ENCODE measurements at places on chromosomes 12 and 14.

GRCh38 chr14:76067536-76067935, 82.0 kb downstream of the IFT43 start:
- no peak for DNase-seq

GRCh38 chr12:107884769-107885694, 110.5 kb downstream of the ASCL4 start:
- DNase-seq, result peak; percentile 1

DNA sequence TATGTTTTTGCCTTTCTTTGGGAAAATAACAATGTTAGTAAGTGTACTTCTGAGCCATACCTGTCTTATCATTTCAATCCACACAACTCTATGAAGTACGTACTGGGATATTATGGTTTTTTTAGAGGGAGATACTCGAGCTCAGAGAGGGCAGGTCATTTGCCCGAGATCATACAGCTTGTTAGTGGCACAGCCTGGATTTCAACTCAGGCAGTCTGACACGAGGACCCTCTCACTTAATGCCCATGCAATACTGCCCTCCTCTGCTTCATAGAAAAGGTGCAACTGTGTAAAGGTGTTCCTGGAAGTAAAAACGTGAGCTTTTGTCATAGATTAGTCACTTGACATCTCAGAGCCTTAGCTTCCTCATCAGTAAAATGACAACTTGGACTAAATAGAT, 128.0 kb downstream of the NDUFA12 start:
- DNase-seq, result no peak

DNA sequence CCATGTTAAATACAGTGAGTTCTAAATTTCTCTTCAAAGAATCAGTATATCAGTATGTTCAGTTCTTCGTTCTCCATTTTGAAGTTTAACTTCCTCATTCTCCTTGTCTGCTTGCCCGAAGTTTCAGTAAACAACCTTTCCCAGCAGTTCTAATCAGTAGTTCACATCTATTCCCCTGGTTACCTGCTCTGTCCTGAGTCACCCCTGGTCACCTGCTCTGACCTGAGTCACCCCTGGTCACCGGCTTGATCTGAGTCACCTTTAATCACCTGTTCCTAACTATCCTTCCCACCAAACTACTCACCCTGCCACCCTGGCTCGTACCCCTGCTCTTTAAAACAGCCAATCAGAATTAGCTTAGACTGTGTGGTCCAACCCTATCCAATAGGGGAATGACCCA, 9.4 kb upstream of the OR10G3 start:
- no peak for DNase-seq

DNA sequence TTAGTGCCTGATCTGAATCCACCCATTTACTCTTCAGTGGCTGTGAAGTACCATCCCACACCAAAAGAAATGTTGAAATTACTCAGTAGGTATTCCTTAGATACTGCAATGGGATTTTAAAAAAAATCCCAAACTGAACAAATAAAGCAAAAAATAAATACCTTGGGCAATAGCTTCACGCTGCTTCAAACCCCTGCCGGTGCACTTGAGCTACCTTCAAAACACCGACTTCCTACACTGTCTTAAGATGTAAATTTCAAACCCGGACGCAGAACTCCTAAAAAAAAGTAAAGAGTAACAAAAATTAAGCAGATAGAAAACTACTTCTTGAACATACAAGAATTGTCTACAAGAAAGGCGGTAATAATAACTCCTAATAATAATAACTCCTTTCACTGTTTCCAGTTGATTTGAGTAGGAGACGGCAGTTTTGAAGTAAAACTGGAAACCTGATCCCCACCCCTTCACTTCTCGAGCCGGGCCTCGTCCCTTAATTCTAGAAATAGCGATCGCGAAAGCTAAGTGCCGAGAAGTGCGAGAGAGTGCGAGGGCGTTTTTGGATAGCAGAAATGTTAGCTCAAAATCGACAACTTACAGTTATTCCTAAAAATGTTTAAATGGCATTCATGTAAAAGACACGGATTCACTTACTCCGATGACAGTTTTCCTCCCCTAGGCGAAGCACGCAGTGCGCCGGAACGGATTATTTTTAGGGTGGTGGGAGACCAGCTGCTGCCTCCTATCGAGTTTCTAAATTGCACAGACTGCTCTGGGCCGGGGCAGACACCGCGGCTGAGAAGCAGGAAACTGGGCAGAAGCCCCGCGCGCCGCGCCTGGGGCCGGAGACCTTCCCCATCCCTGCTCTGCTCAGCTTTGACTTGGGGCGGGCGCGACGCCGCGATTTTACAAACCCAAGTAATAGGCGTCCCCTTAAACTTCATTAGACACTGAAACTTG, at the start of gene ABCC9:
ABCC9 (minus strand) TSS at position 878 of the 957 bp plus-strand sequence. CDS start 4,752 bp downstream, outside the sequence.
- no peak for DNase-seq

DNA sequence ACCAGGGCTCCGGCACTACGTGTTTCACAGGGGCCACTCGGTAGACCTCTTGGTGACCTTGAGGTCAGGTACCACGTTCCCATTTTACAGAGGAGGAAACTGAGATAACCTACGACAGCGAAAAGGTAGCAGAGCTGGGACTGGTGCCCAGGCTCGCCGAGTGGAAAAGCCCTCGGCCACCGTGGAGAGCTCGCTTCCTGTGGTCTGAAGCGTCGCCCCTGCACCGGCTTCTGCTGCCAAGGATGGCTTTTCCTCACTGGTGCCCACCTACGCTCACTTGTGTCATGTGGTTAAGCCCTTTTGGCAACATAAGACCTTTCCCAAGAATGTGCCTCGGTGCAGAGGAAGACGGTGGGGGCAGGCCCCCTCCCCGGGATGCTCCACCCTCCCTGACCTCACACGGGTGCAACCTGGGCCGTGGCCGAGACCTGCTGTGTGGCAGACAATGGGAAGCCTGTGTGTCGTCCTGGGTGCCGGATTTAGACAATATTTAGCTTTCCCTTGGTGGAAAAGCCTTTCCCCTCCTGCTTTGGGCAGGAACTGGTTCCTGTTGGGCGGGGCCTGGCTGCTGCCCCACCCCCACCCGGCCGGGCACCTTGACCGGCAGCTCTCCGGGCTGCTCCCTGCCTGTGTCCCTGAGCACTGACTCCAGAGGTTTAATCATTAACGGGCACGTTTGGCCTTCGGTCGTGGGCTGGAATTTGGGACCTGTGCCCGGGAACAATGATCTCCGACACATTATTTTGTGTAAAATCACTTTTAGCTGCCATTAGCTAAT, 32.4 kb upstream of the PPP1R13B start:
- no peak for DNase-seq

DNA sequence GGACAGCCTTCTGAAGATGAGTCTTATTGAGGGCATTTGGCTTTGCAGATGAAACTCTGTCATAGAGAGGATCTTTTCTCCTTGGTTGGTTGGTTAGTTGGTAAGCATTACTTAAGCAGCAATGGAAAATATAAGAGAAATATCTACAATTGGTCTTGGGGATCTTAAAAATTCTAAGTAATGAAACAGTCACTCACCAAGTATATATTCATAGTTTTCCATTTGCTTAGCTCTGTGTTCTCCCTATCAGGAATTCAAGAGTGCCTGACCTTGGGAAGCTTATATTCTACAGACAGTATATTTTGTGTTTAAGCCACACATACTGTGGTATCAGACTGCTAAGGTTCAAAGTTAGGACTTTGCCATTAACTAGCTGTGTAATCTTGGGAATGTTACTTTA, at the start of gene OR5AU1:
OR5AU1 (minus strand) TSS at position 101 of the 400 bp plus-strand sequence. CDS start 191 bp downstream, outside the sequence.
- no peak for DNase-seq

GRCh38 chr12:92695577-92695976, 7.2 kb upstream of the PLEKHG7 start:
- no peak for DNase-seq

DNA sequence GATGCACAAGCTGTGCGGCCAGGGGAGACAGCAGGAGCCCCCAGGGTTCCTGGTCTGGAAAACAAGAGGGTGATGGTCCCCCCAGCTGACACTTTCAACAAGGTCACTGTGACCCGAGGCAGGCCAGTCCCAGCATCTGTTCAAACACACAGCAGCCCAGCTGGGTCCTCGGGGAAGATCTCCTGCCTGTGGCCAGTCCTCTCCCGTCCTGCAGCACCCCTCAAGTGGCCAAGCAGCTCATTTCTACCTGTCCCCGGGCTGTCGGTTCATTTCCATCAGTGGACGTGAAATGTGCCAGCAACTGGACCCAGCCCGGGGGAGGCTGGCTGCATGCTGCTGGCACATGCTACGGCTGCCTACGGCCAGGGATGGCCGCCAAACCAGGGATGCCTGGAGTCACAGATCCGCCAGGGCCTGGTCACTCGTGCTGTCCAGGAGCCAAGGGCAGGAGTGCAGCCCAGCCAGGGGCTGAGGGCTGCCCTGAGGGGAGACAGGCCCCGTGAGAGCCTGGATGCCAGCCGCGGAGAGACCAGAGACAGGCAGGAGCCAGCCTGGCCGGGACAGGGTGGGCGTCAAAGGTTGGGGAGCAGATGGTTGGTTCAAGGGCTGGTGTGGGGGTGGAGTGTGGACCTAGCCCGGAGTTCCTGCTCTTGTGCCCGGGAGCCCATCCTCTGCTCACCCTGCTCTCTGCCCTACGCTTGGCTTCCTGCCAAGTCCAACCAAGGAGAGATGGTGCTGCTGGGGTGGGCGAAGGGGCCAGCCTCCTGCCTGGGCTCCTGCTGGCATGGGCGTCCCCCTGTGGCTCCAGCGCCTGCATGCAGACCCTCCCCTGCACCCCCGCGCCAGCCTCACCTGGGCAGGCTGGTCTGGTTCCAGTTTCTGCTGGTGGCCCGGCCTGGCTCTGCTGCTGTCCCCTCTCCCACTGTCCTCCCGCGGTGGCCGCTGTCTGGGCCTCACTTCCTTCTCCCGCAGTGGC, 143.8 kb downstream of the ADGRD1 start:
- no peak for DNase-seq

- no peak for DNase-seq
Observed at GRCh38 chr12:122684297-122684813, 18.8 kb downstream of the HCAR2 start.

DNA sequence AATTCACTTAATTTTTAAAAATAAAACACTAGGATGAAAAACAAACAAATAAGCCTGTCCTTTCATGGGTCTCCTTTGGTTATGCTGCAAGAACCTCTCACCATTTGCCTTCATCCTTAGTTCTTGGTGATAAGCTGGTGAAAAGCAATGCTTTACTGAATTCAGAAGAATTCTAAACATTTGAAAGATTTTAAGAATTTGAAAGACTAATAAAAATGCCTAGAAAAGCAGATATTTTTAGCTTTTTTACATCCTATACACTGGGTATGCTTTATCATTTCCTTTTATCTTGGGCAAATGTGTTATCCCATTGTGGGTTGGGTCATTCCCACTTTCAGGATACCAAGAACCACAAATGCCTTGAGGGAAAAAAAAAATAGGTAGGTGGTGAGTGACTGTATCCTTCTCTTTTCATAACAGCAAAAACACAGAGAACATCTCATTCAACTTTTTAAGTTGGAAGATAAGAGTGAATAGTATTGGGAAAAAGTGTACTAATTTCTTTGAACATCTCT, 197.1 kb upstream of the ABCD2 start:
- no peak for DNase-seq

- DNase-seq, result no peak
Observed at GRCh38 chr12:87363497-87364084, 665.6 kb downstream of the C12orf50 start.

DNA sequence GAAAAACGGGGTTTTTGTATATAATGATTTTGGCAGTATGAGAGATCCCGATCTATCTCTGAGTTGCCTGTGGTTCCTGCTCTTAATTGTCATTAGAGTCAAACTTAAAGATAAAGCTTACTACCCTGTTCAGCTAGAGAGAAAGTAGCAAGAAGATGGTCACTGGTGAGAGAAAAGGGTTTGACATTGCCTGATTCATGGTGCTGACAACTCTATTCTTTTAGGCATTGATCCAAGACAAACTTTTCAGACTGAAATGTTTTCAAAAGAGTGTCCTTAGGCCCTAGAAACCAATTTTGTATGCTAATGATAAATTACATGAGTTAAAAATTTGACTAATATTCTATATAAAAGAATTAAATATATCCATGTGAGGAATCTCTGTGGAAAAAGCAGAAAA, 35.1 kb downstream of the PELI2 start:
- no peak for DNase-seq

- DNase-seq, result no peak
Observed at GRCh38 chr14:87863047-87863446, 129.9 kb downstream of the GALC start.

GRCh38 chr14:104639885-104640548, 35.4 kb upstream of the TMEM179 start:
- no peak for DNase-seq

GRCh38 chr12:26845057-26845666, 12.2 kb upstream of the ITPR2 start:
- no peak for DNase-seq

DNA sequence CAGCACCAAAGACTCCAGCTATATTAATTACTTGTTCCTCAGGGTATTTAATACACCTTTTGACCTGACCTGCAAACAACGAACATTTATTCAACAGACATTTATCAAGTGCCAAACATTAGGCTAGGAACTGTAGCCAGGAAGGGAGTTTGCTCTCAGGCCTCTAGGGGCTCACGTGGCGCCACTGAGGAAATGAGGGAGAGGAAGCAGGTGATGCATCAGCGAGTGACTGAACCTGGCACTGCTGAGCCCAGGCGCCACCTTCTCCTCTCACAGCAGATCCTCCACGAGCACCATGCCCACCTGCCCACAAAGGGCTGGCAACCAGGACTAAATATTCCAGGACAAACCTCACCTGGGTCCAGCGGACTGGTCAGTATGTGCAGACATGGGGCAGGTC, 50.2 kb downstream of the SETD3 start:
- no peak for DNase-seq
